ENCODE measurements at places on chromosomes 3 and 15.

GRCh38 chr3:187858041-187858440 lies 112.8 kb upstream of the BCL6 start:
- no peak for DNase-seq

DNA sequence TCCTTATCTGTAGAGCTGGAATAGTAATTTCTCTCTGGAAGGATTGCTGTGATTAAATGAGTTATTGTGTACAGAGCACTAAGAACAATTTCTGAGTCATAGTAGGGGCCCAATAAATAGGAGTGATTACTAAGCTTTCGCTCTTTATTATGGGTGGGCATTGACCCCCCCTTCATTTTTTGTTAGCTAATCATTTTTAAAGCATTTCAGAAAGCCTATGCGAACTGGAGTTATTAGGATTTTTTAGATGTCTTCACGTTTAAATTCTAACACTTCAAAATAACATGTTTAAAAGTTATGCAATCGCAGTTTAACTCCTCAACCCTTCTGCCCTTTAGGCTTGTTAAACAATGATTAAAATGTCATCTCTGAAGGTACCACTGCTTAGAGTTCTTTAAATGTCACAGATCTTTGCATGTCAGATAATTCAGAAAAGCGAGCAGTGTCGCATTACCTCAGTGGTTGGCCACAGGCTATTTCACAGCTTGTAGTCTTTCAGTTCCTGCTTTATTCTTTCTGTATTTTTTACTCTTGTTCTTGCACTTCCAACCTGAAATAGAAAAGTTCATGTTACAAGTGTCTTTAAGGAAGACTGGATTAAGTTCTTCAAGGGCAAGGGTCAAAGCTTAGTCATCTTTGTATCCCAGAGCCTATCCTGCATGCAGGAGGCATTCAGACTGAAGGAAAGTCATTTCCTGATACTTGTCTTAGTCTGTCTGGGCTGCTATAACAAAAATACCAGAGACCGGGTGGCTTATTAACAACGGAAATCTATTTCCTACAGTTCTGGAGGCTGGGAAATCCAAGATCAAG lies 102.9 kb downstream of the FNDC3B start:
- no peak for DNase-seq

GRCh38 chr15:33194704-33195670 lies at the start of gene FMN1:
FMN1 (minus strand) TSS chr15:33194714; CDS start chr15:33154914, 39,800 bp downstream.
- peak; percentile 94 for DNase-seq

DNA sequence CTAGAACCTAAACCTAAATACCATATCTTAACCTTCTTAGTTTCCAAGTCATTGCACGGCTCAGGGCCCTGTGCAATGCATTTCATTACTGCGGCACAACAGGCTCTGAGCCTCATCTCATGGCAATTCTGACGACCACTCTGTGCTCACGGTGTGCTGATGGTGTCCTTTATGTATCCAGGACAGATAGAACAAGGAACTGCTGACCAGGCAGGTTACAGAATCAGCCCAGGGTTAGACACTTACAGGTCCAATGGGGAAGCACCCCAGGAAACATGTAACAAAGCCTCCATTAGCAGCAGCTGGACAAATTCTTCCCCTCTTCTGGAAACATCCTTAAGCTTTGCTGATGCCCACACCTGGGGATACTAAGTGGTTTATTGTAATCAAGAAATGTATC lies 91.9 kb upstream of the NSMCE3 start:
- DNase-seq, result no peak

- no peak for DNase-seq
These were observed 39.4 kb upstream of the SMAD3 start for GRCh38 chr15:67025719-67026609.

DNA sequence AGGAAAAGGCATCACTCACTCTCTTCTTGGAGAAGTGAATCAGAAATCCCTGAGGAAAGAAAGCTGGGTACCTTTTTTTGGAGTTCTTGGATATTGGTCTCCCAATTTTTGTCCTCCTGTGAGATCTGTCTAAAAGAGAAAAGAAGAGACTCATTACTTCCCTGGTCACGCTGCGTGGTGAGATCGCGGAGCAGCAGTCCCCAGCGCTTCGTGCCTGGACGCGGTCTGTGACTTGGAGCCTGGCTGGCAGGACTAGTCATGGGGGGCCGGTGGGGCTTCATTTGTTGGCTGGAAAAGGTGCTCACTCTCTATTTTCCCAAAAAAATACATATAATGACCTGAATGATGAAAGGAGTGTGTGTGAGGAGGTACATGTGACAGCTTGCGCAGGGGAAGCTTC lies 144.0 kb downstream of the OCA2 start:
- DNase-seq, result no peak

- DNase-seq, result no peak
These were observed 162.8 kb upstream of the ZNF385D start for GRCh38 chr3:21913791-21914190.

DNA sequence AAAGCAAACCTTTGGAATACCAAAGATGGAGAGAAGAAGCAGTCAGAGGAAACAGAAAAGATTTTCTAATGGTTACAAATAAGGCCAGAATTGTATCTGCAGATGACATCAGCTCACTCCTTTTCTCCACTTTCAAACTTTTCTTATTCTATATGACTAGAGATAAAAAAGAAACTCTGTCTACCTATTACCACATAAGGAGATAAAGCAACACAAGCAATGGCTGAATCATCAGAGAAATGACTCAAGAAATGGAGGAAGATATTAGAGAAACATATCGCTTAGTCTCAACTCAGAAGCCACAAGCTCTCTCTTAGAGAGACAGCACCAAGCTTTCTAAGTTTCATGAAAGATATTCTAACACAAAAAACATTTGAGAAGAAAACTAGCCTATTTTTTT lies 784.0 kb downstream of the ZPLD1 start:
- no peak for DNase-seq

DNA sequence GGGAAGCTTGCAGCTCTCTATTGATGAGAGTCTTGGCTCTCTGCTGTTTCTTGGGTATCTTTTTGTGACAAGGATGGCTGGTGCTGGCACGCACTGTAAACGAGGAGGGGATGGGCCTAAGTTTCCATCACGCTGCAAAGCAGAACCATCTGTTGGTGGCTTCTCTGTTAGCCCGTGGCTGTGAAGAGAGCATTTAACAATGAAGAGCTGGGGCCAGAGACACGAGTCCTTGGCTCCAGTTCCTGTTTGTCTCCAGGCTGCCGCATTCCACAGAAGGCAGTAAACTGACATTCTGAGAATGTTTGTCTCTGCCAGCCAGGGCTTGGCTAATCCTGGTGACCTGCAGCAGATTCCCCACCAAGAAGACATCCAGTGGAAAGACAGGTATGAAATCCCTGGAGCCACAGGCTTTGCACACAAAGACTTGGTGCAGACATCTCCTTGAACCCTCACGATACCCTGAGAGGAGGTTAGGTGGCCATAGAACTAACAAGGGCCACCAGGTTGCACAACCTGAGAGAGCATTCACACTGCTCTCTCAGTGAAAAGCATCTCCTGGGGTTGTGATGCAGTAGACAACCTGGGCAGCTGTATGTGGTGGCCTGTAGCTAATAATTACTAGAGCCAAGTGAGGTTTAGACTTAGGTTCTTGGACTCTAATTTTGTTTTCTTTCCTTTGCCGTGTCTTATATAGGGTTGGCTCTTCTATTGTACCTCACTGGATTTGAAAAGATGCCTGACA lies 130.9 kb downstream of the ASB7 start:
- no peak for DNase-seq

- no peak for DNase-seq
These were observed 177.9 kb upstream of the SOX2 start for GRCh38 chr3:181533811-181534210.

- no peak for DNase-seq
These were observed 49.9 kb downstream of the CLEC3B start for GRCh38 chr3:45075821-45076625.

GRCh38 chr3:10495003-10495402 lies 10.4 kb downstream of the ATP2B2 start:
- DNase-seq, result no peak

DNA sequence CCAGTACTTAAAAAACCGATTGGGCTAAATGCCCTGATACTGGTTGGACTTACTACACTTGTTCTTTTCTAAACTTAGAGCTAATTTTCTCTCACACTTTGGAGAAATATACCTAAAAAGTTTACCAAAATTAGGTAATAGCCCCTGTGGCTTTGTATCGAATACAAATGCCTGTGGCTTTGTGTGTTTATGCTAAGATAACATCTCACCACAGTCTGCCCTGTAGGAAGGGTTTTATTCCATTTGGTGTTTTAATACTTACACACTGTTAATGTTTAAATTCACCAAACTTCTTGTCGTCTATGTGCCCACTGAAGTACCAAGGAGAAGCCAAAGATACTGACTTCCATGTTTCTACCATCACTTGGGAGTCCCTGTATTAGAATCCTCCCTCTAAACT lies 66.4 kb downstream of the BCHE start:
- no peak for DNase-seq

DNA sequence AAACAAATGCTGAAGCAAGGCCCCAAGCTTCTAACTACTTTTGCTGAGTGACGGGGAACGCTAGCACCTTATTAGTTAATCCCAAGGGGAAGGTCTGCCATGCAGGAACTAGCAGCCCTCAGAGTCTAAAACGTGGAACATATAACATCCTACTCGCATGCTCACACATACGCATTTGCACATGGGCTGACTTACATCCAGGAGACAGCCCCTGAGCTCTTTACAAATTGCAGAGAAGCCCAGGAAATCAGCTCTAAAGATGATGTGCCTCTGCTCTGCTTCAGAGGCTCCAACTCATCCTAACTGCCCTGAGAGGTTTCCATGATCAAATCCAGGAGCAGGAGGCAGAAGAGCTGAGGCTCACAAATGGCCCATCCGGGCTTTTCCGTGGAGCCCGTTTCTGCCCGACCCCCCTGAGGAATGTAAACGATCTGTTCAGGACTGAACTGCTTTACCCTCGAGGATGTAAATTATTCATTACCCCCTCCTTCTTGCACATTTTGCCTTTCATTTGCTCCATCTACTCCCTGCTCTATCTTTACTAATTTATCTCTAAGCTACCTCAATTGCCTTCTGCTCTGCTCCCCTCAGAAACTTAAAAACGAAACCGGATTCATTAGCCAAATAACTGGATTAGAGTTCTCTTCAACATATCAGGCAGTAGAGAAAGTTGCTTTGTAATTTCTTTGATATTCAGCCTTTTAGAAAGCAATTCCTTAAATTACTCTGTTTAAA lies 141.9 kb upstream of the CCDC54 start:
- no peak for DNase-seq

DNA sequence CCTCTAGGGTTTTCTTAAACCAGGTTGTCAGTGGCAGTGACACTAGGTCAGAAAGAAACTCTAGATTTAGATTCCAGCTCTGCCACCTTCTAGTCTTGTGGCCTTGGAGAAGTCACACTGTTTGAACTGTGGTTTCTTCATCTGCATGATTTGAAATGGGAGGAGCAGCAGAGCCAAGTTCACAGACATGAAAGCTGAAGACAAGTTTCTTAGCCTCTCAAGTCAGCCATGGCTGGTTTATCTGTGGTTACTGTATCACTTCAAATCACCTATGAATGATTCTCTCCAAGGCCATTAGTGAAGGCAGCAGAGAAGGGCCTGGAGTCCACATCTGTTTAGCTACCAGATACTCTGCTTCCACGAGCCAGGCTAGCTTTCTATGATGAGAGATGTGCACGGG lies 15.6 kb downstream of the CLEC3B start:
- no peak for DNase-seq

- no peak for DNase-seq
These were observed 29.7 kb upstream of the USP50 start for GRCh38 chr15:50576166-50576565.

GRCh38 chr3:103966749-103967148 lies 1400.0 kb upstream of the ALCAM start:
- no peak for DNase-seq

DNA sequence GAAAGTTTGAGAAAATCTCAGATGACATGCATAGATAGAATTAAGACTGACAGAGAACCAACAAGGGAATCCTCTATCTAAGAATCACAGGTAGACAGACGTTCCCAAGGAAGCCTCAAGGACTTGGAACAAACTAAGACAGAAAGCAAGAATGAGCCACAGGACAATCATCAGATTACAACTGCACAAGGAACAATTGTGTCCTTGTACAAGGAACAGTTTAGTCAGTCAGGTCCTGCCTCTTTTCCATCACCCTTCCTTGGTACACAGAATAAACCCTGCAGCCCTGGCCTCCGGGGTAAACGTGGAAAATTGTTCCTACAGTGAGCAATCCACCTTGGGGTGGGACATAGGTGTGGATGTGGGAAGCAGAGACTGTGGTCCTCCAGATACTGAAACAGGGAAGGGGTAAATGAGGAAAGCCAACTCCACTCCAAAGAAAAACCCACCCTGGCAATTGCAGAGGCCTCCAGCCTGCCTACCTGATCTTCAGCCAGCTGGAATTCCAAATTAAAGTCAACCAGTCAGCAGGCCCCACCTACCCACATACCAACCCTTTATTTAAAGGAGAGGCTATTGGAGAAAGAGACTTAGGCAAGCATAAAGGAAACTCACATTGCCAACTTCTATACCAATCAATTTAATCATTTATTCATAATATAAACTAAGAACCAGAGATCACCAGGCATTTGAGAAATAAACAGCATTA lies 73.4 kb downstream of the ULK4 start:
- no peak for DNase-seq

GRCh38 chr15:31605467-31605931 lies 278.9 kb downstream of the KLF13 start:
- DNase-seq, result no peak

DNA sequence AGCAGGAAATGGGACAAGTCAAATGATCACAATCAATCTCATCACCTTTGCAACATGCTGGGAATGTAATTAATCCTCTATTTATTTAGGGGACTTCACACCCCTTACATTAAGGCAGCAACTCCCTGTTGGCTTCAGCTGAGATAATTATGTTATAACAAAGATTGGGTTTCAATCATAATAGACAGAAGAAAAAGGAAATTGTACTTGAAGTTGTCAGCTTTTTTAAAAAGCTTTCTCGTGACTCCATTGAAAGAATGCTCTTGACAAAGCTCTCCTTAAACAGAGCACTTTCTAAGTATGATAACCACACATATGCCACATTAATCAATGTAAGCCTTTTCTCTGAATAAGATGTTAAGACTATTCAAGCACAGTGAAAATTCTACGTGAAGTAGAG lies 65.7 kb downstream of the SHQ1 start:
- DNase-seq, result no peak

DNA sequence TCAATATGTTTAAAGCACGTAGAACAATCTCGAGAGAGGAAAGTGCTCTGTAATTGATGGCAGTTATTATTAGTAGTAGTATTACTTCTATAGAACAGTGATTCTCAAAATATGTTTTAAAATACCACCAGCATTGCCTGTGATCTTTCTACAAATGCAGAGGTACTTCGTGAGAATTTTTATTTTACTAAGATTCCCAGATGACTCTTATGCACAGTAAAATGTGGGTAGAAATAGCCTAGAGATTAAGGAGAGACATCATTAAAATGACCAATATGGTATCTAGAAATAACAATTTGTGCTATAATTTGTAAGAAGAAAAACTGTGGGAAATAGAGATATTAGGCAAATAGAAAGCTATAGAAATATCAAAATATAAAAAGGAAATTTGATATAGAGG lies 157.9 kb downstream of the SUCNR1 start:
- DNase-seq, result no peak

- DNase-seq, result no peak
These were observed 435.0 kb downstream of the FOXP1 start for GRCh38 chr3:71148455-71149060.

- no peak for DNase-seq
These were observed 3.0 kb downstream of the MEIS2 start for GRCh38 chr15:37097144-37097919.

GRCh38 chr3:186107215-186108105 lies 1.4 kb downstream of the ETV5 start:
- peak; percentile 44 for DNase-seq

GRCh38 chr15:82315519-82316246 lies 33.6 kb downstream of the GOLGA6L10 start:
- DNase-seq, result no peak

Measured in activated naive CD4-positive, alpha-beta T cell treated with anti-CD3 and anti-CD28 coated beads, Interleukin-2, amount 50 U/mL, for 16 hours (primary cell).